ENCODE measurements at places on chromosomes 11 and 22.

DNA sequence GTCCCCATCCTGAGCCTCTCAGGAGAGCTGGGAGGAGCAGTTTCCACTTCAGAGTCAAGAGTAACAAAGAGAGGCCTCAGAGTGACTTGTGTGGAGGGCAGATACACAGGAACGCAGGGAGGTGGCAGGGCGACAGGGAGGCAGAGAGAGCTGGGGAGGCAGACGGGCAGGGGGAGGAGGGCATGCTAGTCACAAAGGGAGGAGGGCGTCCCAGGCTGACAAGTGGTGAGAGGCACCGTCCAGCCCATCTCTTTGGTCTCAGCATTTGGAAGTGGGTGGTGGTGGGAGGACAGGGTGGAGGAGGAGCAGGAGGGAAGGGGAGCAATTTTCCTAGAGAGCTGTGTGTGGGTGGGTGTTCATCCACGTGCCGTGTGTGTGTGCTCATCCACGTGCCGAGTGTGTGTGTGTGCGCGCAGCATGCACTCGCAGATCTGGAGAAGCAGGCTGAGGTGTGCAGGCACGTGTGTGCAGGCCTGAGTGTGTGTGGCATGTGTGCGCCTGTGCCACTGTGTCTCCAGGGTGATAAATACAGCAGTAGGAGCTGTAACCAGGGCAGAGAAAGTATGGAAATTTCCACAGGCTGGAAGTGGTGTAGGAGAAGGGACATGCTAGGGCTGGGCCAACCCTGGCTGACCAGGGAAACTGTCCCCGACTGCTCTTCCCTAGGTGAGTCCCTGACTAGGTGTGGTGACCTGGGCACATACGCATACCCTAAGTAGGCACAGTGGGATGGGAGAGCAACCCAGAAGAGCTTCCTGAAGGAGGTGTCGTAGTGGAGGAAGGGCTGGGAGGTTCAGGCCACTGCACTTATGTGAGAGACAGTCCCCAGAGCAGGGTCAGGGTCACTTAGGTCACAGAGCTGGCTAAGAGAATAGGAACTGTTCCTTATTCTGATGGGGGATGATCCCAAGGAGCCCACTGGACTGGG lies 7.3 kb upstream of the PDE2A start:
- no peak for DNase-seq

- DNase-seq: no peak
Observed at GRCh38 chr11:47149782-47150181, 26.9 kb downstream of the ARFGAP2 start.

DNA sequence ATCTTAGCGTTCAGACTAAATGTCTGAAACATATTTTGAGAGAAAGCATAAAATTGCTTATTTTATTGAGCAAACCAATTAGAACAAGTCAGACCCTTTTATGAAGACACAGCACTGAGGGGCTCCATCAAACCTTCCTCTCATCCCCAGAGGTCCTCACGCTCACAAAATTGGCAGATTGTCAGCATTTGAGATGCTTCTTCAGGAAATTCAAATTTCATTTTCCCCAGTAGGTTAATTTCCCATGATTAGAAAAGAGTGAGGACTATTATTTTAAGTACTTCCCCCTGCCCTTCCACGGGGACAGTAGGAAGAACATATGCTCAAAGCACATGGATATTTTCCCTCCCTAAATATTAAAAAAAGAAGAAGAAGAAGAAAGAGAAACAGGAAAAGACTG lies 851.8 kb downstream of the BRD1 start:
- DNase-seq: no peak

GRCh38 chr22:38906052-38906451 lies 34.0 kb upstream of the CBX6 start:
- DNase-seq: no peak

Data from GM03348 (cell line).